ENCODE measurements at places on chromosomes 13 and 19.
A peak's percentile ranks its signal among the peaks of the same experiment; 100 is the strongest.

DNA sequence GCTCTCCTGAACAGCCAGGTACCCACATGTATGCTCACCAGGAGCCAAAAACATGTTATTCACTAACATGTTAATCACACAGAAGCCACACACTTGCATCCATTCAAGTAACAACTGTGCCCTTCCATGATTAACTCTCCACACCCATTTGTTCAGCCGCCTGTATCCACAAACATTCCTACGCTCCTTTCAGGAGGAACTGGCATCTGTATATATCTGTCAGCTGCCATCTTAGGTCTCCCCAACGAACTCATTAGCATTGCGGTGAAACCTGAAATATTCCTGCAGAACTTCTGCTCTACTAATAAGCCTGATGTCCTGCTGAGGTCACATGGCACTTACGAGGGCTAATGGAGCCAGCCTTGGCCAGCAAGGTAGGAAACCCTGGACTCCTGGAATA lies 33.0 kb downstream of the OLFM2 start:
- no peak for DNase-seq

- DNase-seq, result no peak
Measured at GRCh38 chr13:86445206-86445605, 646.0 kb upstream of the SLITRK6 start.

DNA sequence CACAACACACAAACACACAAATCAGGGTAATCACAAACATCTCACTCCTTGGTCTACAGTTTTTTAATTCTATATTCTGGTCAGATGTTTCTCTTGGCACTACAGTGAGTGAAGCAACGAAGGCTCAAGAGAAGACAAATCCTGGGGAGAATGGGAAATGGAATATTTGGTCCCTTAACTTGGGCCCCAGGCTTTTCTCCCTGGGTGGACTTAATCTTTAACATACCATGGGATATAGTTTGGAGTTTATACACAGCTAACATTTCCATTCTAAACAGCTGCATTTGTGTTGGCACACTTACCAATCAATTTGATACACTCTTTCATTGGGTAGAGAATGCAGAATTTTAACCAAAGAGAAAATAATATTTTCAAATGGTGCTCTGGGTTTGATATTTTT lies 1132.6 kb upstream of the SLC10A2 start:
- DNase-seq, result peak; percentile 60

DNA sequence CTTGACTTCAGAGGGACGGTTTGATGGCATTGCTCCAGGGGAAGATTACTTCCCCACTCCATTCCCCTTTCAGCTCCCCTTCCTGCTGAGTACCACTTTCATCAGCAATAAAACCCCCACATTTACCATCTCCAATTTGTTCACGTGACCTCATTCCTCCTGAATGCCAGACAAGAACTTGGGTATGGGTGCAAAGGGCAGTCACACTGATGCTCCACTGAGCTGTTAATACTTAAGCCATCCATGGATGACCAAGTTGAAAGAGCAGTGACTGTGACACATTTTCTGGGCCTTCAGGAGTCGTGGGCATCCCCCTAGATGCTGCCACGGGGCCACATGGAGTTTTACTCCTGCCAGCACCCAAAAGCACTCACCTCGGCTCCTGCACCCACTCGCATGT lies 93.1 kb downstream of the STOML3 start:
- no peak for DNase-seq

GRCh38 chr13:74047931-74048600 lies 86.1 kb downstream of the KLF12 start:
- DNase-seq, result peak; percentile 47

GRCh38 chr19:8259922-8260247 lies 48.3 kb downstream of the CD320 start:
- DNase-seq, result no peak

- DNase-seq, result no peak
Measured at GRCh38 chr19:15532779-15533521, 24.6 kb downstream of the CYP4F22 start.

DNA sequence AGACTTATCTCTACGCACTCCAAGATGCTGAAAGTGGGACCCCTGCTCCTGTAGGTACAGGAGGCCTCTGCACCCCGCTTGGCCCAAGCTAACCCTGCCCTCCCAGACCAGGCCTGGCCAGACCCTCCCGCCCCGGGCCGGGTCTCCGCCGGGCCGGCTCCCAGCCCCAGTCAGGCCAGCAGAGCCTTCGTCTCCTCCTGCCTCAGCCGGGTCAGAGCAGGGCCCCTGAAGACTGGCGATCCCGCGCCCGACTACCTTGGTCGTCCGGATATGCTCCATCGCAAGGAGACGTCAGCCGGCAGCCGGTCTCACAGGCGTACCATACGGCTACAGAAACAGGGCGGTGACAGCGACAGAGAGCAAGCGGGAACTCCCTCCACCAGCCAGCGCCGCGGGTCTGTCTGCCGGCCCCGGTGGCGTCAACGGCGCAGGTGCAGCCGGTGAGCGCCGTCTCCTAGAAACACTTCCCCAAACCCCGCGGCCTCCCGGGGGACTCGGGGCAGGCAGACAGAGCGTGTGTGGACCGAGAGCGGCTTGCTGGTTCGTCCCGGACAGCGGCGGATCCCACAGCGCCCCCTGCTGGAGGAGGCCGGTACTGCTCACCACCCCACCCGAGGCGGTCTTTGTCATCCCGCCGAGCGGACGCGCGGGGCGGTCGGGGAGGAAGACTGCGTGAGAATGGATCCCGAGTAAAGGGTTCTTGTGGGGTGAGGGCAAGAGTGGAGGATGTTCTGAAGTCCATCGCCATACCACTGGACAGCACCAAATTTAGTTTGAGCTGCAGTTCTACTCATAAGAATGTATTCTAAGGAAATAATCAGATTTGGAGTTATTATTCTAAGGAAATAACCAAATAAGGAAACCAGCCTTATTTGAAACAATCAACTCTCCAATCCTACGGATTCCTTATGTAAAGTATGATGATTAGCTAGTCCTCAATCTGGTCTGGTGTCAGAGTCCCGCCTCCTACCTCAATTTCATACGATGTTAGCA lies at the start of gene MTMR6:
Gene MTMR6 (minus strand): TSS at position 520 of the 993 bp plus-strand sequence. CDS start 241 bp downstream, at position 279.
- DNase-seq, result peak; percentile 98

- DNase-seq, result peak; percentile 75
Measured at GRCh38 chr13:49292742-49293486, 45.2 kb downstream of the CDADC1 start.

- no peak for DNase-seq
Measured at GRCh38 chr19:10316229-10317044, 622 bp upstream of the FDX2 start.

DNA sequence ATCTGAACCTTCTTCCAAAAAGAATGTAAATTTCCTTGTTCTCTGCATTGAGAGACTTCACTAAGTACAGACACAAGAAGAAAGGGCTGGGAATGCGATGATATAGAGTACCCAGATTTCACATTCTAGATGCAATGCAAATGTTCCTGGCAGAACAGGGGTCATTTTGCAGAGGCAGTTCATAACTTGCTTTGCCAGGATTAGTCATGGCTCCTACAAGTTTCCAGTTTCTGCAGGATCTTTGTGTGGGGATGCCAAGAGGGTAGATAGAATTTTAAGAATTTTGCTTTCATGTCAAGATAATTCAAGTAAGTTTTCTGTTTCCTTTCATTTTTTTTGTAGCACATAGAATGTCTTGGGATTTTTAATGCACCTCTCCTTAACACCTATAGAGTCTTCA lies 181.2 kb downstream of the FGF9 start:
- DNase-seq, result no peak

- no peak for DNase-seq
Measured at GRCh38 chr13:69980799-69981198, 126.8 kb upstream of the ATXN8OS start.

GRCh38 chr13:108227651-108228272 lies 9.6 kb downstream of the ABHD13 start:
- peak; percentile 72 for DNase-seq

GRCh38 chr13:20181188-20181587 lies 11.6 kb downstream of the GJB2 start:
- no peak for DNase-seq

DNA sequence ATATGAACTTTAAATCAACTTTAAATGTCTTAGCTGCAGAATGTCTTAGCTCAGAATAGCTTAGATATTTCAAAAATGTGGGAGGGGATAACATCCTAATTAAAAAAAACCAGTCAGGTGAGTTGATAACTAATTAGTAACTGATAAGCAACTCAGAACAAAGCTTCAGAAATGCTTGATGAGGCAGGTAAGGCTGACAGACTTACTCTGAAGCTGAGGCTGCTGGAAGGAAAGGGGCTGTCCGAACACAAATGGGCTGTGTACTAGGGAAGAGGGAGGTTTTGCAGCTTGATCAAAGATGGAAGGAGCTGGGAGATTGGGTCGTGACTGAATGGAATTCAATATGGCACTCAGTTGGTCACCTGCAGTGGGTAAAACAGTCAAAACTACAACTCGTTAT lies 91.2 kb upstream of the FBXL3 start:
- no peak for DNase-seq

DNA sequence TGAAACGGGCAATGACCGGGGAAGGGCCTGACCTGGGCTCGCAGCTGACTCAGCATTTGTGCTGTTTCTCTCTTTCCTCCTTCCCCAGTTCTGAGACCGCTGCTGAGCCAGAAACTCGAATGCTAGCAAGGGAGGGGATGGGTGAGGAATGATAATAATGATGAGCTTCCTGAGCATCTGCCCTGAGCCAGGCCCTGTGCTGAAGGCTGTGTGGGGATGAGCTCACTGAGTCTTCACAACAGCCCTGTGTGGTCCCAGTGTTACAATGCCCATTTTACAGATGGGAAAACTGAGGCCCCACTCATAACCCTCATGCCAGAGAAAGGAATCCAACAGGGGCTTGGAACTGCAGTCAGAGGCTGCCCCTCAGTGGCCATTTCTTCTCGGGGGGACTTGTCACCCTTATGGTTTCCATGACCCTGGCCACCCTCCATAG lies 8.1 kb downstream of the SULT2B1 start:
- no peak for DNase-seq

DNA sequence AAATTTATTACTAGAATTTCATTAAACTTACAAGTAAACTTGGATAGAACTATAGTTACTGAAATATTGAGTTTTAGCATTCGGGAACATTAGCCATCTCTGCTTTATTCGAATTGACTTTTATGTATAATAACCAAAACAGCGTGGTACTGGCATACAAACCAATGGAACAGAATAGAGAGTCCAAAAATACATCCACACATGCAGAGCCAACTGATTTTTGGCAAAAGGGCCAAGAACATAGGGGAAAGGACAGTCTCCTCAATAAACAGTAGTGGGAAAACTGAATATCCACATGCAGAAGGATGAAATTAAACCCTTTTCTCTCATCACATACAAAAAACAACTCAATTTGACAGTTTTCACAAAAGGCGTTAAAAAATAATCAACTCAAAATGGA lies 84.3 kb downstream of the EPSTI1 start:
- no peak for DNase-seq

- DNase-seq, result no peak
Measured at GRCh38 chr19:3178377-3178972, at the start of gene S1PR4. TSS of gene S1PR4 (plus strand) at chr19:3178769. CDS start at chr19:3178793, 24 bp downstream.

- no peak for DNase-seq
Measured at GRCh38 chr13:26052337-26052736, 521 bp upstream of the SHISA2 start.

DNA sequence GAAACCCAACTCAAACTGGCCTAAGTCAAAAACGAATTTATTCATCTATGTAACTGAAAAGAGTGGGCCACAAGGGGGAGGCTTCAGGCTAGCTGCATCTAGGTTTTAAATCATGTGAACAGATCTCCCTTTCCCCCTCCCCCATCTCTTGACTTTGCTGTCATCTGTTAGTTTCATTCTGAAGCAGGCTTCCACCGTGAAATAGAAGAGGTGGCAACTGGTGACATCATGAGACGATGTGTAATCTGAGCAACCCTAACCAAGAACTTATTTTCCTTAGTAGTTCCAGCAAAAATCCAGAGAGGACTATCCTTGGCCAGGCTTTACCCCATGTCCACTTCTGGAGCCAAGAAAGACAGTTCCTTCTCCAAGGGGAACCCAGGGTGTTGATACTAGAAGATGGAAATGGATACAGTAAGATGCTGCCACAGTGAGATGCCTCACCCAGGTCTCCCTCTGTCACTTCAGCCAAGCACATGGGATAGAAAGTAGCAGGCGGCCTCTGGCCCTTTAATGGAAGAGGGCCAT lies 9.4 kb downstream of the SAMD4B start:
- DNase-seq, result no peak

- no peak for DNase-seq
Measured at GRCh38 chr13:99760456-99760855, 211.1 kb downstream of the ZIC5 start.

DNA sequence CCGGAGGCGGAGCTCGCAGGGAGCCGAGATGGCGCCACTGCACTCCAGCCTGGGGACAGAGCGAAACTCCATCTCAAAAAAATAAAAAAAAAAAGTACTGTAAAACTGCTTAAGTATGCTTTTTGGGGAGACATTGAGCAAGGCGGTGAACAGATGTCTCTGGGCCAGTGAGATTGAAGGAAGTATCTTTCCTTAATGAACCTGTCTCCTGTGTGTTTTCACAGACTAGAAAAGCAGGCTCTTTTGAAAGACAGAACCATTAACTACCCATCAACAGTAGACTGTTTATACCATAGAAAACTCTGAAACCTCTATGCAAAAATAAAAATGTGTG lies 1.5 kb upstream of the ECH1 start:
- no peak for DNase-seq

DNA sequence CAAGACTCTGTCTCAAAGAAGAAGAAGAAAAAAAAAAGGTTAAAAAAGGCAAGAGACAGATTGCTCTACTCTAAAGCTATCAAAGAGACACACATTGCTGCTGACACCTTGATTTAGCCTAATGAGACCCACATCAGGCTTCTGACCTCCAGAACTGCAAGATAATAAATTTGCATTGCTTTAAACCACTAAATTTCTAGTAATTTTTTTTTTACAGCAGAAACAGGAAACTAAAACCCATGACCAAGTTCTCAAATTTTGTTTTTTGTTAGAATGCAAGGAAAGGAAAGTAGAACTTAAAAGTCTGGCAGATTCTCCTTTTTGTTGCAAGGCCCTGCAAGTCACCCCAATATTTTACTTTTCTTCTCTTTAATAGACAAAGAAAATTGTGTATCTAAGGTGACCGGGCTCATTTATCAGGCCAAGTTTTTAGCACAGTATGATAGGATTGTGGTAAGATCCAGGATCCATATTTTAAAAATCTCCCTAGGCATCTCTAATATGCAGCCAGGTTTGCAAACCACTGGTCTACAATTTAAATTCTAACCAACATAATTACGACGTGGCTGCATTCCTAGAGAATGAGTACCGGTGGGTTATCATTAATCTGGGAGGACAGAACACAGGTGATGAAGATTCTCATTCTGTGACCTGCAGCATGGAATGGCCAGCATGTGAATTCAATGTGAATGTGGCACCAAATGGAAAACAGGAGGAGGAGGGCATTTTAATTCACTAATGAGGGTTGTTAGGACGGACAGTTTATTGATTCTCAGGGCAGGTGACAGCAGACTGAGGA lies 56.7 kb upstream of the MED4 start:
- DNase-seq, result no peak
